Common myeloid progenitor, CD34-positive (primary cell): ENCODE measurements at places on chromosomes 16 and 17.

GRCh38 chr16:69073181-69073702, 32.2 kb upstream of the HAS3 start:
- DNase-seq, result no peak

DNA sequence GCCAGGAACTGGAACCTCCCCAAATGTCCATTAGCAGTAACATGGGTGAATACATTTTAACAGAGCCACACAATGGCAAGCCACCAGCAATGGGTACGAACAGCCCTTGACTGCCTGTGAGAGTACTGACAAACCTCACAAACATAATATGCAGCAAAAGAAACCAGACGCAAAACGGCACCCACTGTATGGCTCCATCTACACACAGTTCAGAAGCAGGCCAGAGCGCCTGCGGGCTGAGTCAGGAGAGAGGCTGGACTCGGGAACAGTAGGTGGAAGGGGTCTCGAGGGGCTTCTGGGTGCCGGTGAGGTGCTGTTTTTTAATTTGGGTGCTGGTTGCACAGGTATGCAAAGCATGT, 77.4 kb upstream of the TOB1 start:
- DNase-seq, result no peak

DNA sequence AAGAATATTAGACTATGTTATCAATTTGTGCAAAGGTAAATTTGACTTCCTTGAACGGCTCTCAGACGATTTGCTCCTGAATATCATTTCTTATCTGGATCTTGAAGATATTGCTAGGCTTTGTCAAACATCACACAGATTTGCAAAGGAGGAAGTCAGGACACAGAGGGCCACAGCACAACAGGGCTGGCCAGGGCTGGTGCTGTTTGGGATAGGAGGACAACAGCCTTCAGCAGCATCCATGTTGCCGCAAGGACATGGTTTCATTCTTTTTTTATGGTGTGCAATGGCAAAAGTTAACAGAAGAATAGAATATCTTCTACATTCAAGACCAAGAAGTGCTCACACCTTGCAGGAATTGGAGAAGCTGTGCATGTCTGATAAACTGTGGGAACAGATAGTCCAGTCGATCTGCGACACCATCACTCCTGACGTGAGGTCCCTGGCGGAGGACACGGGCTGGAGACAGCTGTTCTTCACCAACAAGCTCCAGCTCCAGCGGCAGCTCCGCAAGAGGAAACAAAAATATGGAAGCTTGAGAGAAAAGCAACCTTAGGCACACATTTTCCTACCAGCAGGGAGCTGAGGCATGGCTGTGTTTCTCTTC, 59.8 kb downstream of the KPNA2 start:
- no peak for DNase-seq

- DNase-seq, result peak; percentile 31
Measured at GRCh38 chr17:78716814-78717393, 65.2 kb downstream of the CYTH1 start.

GRCh38 chr16:9966569-9967157, 215.6 kb downstream of the GRIN2A start:
- no peak for DNase-seq

DNA sequence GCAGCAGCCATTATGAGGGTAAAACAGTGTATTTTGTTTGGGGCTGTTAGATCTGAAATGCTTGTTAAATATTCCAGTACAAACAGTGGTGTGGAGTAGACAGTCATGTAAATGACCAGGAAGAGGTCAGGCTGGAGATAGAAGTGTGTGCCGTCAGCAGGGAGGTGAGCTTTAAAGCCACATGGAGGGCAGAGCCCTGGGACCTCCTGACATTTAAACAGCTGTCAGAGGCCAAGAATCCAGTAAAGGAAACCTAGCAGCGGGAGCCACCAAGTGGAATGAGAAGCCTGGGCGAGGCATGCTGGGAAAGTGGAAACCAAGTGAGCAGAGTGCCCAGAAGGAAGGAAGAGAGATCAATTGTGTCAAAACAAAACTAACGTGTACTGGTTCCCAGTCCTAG, 26.8 kb downstream of the C17orf67 start:
- no peak for DNase-seq

- DNase-seq, result no peak
Measured at GRCh38 chr17:79960788-79961522, 74.7 kb downstream of the TBC1D16 start.

- DNase-seq, result no peak
Measured at GRCh38 chr17:79573196-79573896, 37.5 kb downstream of the RBFOX3 start.

DNA sequence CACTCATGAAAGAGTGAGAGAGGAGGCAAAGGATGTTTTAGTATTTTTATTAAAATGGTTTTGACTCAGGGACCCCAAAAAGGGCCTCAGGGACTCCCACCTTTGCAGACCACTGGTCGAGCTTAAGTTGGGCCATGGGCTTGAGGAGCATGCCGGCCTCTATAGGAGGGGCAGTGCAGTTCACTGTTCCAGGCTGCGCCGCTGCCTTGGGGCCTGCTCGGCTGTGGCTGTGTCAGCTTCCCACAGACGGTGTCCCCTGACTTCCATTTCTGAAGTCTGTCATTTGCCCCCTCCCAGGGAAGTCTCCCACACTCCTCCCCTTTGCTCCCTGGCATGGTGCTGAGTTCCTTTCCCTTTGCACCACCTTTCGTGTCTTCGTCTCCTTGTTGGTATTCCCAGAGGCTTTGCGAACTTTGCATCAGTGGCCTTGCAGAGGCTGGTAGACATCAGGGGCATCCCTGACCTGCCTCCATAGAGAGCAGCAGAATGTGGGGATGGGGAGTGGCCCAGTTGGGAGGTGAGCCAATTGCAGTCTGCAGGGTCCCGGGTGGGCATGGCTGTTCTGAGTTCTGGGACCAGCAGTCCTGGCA, 17.1 kb downstream of the MPRIP start:
- no peak for DNase-seq

DNA sequence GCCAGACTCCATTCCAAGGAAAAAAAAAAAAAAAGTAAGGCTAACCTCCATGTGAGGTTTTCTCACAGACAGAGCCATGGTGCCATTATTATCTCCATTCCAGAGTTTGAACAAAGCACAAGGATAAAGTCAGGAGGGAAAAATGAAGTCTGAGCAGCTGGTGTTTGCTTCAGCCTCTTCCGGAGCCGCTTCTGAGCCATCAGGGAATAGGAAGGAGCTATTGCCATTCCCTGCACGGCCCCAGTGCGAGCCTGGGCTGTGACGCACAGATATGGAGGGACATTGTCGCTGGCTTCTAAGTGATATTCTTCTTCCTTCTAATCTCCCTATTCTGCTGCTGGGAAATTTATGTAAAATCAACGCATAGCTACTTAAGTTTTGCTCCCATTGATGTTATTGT, 69.5 kb upstream of the PIRT start:
- no peak for DNase-seq

DNA sequence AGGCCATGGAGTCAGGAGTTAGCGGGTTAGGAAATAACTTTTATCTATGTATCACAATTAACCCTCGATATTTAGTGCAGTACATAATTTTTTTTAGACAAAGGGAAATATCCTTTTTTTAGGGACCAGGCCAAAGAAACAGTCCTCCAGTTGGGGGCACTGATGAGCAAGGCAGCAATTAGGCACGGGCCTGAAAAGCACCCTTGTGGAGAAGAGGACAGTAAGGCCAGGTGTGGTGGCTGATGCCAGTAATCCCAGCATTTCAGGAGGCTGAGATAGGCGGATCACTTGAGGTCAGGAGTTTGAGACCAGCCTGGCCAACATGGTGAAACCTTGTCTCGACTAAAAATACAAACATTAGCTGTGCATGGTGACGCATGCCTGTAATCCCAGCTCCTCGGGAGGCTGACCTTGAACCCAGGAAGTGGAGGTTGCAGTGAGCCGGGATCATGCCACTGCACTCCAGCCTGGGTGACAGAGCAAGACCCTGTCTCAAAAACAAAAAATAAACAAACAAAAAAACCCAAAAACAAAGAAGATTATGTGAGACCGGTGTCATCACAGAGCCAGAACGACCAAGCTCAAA, 158.3 kb upstream of the NOL11 start:
- DNase-seq, result no peak

GRCh38 chr17:72811976-72812687, 280.4 kb downstream of the SLC39A11 start:
- DNase-seq, result peak; percentile 0

DNA sequence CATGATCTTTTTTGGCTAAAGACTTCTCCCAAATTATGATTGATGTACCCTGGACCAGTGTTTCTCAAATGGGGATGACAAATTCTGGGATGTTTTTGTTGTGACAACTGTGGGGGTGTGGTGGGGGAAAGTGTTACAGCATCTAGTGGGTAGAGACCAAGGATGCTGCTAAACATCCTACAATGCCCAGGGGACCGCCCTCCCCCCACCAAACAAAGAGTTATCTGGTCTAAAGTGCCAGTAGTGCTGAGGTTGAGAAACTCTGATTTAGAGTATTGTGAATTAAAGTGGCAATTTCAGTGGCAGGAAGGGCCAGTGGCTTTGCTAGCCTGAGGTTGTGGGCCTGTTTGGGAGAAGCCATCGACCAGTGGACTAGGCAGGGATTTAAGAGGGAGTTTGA, 33.3 kb downstream of the SLC47A2 start:
- DNase-seq, result no peak

- peak; percentile 54 for DNase-seq
Measured at GRCh38 chr17:65020284-65020683, 36.3 kb downstream of the GNA13 start.

GRCh38 chr16:23486480-23486879, 23.8 kb downstream of the GGA2 start:
- DNase-seq, result no peak

GRCh38 chr17:68178831-68179230, 69.0 kb upstream of the AMZ2 start:
- no peak for DNase-seq

- no peak for DNase-seq
Measured at GRCh38 chr16:11560701-11561453, 25.8 kb downstream of the LITAF start.

DNA sequence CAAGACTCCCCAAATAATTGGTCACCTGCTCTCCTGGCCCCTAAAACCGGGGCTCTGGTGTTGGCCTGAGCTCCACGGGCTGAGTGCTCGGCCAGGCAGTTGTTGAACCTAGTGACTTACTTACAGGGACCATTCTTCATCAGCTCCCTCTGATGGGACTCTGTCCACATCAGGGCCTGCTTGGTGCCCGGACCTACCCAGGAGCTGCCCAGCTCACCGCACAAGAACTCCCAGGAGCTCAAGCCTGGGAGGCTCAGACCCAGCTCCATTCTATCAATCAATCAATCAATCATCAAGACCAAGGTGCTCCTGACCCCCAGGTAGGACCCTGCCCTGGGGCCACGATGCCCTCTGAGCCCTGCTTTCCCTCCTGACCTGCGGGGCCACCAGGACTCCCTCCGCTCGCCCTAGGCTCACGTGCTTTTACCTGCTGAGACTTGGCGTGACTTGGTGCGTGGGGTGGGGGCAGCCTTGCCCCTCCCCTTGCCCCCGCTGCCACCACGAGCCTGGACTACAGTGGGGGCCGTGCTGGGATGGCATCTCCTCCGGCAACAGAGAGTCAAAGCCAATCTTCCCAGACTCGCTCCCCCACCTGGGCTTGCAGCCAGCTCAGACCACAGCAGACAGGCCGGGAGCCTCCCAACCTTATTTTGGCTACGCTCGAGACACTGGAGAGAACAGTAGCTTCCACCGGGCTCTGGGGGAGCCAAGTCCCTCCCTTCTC, 15.7 kb downstream of the IL34 start:
- DNase-seq, result no peak

- peak; percentile 60 for DNase-seq
Measured at GRCh38 chr16:86319585-86320236, 190.6 kb upstream of the FOXF1 start.

GRCh38 chr17:15485045-15485444, 17.6 kb upstream of the CDRT4 start:
- DNase-seq, result no peak

DNA sequence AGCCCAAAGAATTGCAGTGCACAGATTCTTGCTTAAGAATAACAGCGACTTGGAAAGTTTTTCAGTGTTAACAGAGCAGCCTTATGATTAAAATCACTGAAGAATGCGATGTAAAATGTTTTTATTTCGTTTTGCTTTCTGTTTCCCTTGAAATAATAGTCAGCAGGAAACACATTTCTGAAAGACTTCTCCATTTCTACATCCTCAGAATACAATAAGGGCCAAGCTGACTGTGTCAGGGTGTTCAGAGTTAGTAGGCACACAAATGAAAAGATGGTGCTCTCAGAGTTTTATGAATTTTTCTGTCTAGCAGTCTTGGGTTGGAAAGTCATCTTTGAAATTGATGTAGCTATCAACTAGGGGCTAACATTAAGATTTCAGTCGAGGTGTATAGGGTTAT, 582.9 kb upstream of the RBFOX1 start:
- DNase-seq, result peak; percentile 43

DNA sequence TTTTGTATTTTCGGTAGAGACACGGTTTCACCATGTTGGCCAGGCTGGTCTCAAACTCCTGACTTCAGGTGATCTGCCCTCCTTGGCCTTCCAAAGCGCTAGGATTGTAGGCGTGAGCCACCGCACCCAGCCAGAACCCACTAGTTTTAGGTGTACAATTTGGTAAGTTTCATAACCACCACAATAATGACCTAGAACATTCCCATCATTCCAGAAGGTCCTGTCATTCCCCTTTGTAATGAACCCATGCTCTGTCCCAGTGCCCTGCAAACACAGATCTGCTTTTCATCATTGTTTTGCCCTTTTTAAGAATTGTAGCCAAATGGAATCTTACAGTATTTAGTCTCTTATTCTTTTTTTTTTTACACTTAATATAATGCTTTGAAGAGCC, 35.6 kb upstream of the IRF8 start:
- no peak for DNase-seq

GRCh38 chr16:17084130-17084529, 386.6 kb downstream of the XYLT1 start:
- DNase-seq, result no peak

GRCh38 chr17:1423456-1424135, 23.6 kb upstream of the YWHAE start:
- DNase-seq, result no peak

DNA sequence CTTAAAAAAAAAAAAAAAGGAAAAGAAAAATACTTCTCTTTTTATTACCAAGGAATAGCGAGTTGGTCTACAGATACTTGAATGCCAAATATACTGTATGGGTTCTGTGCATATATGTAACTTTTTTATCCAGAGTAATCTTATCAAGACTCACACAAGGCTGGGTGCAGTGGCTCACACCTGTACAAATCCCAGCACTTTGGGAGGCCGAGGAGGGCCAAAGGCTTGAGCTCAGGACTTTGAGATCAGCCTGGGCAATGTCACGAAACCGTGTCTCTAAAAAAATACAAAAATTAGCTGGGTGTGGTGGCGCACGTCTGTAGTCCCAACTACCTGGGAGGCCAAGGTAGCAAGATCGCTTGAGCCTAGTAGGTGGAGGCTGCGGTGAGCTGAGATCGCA, 137.4 kb upstream of the TMEM97 start:
- no peak for DNase-seq
